ENCODE measurements at places on chromosomes 4 and X.
A peak's percentile ranks its signal among the peaks of the same experiment; 100 is the strongest.

DNA sequence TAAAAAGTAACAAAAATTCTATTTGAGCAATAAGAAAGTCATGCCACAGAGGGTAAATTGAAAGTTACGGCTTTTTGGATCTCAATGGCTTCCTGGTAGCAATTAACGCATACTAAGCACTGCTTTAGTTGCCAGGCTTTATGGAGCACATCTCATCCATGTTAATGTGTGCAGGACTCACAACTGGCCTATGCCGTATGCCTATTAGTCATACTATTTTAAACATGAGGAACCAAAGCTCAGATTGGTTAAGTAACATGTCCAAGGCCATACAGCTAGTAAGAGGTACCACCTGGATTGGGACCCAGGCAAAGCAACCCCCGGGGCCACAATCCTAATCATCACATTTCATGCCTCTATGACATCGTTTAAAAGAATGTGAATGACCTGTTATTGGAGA is 17.1 kb downstream of the DAPP1 start:
- no peak for DNase-seq

DNA sequence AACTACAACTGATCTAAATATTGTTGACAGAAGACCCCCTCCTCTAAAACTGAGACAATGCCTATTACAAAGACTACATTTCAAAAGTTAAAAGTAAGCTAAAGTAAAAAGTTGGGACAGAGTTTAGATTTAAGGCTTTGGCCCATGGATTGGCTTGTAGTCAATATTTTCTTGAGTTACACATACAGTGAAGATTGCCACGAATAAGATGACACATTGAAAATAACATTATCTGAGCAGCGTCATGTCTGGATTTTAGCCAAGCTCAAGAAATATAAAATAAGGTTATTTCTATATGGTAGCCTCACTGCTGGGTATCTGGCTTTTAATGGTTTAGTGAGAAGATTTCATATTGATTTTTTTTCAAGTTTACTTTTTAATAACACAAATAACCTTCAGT is 266.2 kb upstream of the LDB2 start:
- no peak for DNase-seq

DNA sequence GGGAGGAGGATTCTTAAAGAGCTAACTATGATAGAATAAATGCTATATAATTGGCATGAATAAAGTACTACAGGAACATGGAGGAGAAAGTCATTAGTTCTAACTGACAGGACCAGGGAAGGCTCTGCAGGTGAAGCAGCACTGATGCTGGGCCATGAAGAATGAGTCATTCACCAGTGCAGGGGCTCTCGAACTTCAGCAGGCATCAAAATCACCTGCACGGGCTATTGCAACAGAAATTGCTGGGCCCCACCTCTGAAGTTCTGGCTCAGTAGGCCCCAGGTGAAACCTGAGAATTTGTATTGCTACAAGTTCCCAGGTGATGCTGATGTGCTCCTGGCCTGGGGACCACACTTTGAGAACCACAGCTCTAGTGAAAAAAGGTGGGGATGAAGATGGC is 33.7 kb downstream of the TMEM150C start:
- no peak for DNase-seq

- no peak for DNase-seq
Measured at GRCh38 chrX:49001521-49002090, 458 bp downstream of the GRIPAP1 start.

- no peak for DNase-seq
Measured at GRCh38 chr4:184896868-184897715, 71.3 kb upstream of the ACSL1 start.

DNA sequence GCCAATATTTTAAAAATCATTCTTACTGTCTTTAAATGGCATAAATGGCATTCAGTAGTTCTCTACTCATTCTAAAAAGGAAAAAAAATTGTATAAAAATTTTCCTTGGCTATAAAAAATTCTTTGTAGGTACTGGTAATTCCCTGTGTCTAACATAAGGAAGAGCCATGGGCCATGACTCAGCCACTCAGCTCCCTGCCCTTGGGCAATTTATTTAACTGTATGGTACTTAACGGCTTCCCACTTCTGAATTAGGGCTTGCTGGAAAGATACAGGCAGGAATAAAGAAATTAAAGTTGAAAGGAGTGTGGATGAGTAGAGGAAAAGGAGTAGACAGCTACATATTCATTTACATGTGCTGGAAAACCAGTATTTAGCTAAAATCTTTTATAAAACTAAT is 30.6 kb downstream of the ABHD18 start:
- no peak for DNase-seq

DNA sequence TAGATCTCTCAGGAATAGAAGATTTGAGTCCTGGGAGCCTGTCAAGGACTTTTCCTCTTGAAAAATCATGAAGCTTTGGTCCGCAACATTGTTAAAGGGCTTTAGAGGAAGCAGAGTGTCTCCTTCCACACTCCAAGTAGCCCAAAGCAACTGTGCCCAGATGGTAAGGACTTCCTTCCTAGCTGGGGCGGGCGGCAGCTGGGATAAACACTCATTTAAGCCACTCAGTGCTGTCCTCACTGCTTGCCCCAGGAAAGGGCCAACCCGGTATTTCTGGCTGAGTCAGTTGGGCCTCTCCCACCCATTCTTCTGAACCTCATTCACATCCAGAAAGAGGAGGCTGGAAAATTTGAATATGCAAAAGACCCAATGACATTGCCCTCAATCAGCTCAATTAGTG is 144.3 kb downstream of the CHIC2 start:
- no peak for DNase-seq

GRCh38 chr4:99404595-99405287 is 30.4 kb downstream of the ADH7 start:
- no peak for DNase-seq

GRCh38 chr4:158799856-158800255 is 31.0 kb downstream of the FNIP2 start:
- DNase-seq, result no peak

- no peak for DNase-seq
Measured at GRCh38 chr4:925771-926500, 6.2 kb downstream of the GAK start.

GRCh38 chrX:31266203-31267076 is 194.6 kb upstream of the FTHL17 start:
- DNase-seq, result peak; percentile 74

DNA sequence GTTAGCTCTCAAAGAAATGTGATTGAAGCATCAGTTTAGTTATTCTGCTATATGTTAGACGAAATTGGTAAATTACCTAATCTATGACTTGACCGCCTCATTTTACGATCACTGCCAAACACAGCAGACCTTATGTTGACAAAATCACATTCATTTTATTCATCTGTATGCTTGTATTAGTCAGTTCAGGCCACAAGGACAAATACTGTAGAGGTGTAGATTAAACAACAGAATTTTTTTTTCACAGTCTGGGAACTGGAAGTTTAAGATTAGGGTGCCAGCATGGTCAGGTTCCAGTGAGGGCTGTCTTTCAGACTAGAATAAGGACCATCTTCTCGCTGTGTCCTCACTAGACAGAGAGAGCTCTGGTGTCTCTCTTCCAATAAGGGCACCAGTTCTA is 177.1 kb downstream of the NWD2 start:
- no peak for DNase-seq

DNA sequence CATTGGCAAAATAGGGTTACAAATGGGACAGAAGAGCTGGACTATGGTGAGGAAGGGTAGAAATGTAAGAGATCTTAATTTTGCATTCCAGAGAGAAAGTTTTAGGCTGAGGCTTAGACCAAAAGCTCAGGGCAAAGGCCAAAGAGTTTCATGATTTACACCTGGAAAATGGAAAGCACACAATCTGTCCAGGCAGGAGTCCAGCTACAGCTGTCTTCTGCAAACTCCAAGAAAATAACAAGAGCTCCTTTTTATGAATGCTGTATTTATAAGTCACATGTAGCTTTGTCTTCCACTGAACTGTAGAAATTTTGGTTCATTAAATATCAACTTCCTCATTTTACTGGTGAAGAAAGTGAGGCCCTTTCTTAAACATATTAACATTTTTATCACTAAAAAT is 288.0 kb upstream of the ATOH1 start:
- DNase-seq, result no peak

- no peak for DNase-seq
Measured at GRCh38 chrX:11215191-11215921, 77.9 kb upstream of the AMELX start.

DNA sequence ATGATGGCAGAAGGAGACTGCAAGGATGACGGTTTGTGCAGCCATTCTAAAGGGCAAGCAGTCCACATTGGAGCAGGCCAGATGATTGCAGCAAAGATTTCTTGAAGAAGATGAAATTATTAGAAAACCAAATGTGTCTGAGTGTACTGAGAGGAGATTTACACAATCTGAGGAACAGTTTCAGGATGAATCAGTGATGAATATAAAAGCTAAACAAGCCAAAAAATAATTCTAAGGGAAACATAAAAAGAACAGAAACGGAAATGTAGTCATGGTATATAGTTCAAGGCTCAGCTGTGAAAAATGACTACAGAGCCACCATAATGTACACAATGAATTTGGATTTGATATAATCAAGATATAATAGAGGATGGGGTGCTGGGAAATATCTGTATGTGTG is 168.5 kb downstream of the PDGFC start:
- no peak for DNase-seq

DNA sequence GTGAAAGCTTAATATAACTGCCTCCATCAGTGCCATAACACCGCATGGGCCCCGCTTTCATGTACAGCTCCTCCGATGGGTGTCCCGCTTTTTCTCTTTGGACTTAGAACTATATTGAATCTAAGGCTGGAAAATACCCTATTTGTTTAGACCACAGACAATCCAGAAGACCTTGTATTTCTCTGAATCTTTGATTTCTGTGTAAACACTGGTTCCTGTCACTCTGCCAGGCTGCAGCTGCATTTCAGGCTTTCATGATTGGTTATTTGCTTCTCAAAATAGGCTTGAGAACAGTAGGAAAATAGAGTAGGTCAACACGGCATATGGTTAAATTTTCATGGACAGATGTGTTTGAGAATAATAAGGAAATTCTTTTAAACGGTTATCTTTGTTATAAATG is 80.0 kb downstream of the NWD2 start:
- peak; percentile 12 for DNase-seq
